ENCODE measurements at places on chromosomes 2 and 18.
A peak's percentile ranks its signal among the peaks of the same experiment; 100 is the strongest.

GRCh38 chr2:218276986-218277755 lies 6.9 kb downstream of the PNKD start:
- DNase-seq: no peak

DNA sequence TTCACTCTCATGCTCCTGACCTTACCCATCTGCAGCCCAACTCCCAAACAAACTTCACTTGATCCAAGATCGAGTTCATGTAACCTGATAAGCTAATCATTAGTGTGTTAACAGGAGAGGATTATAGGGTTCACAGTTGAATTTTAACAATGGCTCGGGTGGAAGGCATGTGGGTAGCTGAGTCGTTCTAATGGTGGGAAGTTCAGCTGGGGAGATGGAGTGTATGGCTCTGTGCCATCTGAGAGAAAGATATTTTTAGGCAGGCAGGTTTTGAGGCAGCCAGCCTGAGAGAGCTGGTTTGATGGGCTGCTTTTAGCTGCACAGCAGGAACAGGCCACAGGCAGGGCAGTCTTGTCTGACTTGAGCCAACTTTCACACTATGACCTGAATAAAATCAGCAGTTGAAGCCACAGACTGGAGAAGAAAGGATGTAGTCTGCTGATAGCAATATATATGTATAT lies 17.7 kb upstream of the NFE2L2 start:
- peak; percentile 85 for DNase-seq

DNA sequence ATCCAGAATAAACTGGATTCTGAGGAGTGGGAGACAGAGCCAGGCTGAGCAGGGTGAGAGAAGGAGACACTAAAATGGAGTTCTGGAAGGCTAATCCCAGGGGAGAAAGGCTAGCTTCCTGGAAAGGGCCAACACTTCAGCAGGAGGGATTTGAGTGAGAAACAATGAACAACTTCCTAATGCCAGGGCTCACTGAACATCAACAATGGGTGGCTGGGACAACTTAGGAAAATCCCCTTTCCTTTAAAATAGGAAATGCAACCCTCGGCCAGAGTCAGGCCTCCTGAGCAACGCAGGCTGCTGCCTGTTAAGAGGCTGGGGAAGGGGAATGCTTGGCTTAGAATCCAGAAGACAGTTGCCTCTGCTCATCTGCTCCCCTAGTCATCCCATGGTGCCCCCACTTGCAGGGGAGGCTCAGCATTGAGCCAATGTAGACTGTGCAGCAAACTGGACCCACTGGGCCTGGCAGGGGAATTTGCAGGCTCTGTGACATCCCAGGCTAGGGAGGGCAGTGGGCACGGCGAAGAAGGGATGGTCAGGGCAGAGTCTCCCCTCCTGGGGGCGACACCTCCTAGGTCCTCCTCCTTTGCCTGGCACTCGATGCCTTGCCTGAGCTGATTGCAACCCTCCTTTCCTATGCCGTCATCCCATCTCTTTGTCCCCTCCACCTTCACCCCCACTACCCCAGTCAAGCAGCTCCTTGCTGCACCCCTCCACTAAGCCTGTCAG lies 182.5 kb downstream of the TNS1 start:
- no peak for DNase-seq

GRCh38 chr2:190469771-190470170 lies 61.6 kb downstream of the MFSD6 start:
- peak; percentile 96 for DNase-seq

DNA sequence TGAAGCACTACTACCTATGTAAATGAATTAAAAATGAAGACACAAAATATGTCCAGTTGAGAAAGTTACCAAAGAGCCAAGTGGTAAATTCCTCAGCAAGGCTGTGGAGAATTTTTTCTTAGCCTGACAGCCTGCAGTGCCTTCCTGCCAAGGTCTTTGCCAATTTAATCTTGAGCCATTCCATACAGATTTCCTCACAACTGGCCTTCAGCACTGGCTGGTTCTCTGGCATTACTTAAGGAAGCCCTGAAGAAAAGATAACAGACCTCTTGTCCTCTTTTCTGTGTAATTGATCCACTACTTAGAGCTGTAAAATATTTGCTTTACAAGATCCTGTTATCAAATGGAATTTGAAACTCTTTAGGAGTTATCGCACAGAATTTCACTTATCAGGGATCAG lies 334.2 kb upstream of the LRRTM1 start:
- DNase-seq: no peak

GRCh38 chr2:9163306-9164111 lies 43.1 kb upstream of the ASAP2 start:
- no peak for DNase-seq

- peak; percentile 32 for DNase-seq
Measured at GRCh38 chr2:186256540-186256939, 229.5 kb upstream of the ZC3H15 start.

DNA sequence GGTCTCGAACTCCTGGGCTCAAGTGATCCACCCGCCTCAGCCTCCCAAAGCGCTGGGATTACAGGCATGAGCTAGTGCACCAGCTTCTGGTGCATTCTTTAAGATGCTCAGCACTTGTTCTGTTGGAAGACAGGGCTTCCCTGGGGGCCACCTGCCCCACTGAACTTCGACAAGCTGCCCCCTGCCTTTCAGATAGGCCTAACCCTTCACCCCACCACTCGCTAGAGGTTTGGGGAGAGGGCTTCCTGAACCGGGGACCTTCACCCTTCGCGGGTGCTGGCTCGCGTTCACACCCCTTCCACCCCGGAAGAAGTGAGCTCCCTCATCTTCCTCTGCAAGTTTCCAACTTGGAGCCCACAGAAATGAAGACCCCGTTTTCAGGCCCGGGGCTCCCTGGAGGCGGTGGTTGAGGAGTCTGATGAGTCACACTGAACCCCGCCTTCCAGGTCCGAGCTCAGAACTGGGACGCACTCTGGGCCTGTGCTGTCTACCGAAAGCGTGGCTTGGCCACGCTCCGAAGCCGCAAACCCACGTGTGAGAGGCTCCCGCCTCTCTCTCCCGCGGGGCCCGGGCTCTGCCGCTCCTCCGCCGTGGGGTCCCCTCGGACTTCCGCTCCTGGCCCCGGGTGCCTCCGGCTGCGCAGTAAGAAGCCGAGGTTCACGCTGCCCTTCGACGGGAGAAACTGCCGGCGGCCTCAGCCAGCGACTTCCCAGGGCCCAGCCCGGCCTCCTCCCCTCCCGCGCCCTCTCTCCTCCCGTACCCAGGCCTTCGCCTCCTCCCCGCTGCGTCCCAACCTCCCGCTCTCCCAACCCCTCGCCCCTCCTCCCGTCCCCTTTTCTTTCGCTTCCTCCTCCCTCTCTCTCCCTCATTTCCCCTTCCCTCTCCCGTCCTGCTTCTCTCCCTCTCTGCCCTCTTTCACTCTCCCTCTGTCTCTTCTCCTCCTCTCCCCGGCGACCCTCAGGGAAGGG lies 47.5 kb upstream of the SP3 start:
- DNase-seq: no peak

DNA sequence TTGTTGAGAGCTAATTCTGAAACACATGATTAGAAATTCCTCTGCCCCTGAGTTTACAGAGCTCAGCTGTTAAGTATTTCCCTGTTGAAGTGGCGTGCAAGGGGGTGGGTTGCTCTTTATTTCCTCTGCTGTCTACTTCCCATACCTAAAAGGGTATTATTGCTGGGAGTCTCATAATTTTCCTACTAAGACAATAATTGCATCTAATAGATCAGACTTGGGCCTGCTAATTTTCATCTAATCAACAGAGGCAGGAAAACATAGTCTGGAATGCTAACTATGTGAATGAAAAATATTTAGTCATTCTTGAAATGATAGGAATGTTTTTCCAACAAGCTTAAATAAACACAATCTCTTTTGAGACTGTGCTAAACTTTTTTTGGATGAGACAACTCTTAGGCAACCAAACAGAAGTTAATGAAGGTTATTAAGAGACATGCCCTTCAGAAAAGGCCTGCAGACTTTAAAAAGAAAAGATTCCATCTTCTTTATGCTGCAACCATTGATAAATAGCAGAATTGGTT lies 111.4 kb downstream of the FEZ2 start:
- DNase-seq: no peak

DNA sequence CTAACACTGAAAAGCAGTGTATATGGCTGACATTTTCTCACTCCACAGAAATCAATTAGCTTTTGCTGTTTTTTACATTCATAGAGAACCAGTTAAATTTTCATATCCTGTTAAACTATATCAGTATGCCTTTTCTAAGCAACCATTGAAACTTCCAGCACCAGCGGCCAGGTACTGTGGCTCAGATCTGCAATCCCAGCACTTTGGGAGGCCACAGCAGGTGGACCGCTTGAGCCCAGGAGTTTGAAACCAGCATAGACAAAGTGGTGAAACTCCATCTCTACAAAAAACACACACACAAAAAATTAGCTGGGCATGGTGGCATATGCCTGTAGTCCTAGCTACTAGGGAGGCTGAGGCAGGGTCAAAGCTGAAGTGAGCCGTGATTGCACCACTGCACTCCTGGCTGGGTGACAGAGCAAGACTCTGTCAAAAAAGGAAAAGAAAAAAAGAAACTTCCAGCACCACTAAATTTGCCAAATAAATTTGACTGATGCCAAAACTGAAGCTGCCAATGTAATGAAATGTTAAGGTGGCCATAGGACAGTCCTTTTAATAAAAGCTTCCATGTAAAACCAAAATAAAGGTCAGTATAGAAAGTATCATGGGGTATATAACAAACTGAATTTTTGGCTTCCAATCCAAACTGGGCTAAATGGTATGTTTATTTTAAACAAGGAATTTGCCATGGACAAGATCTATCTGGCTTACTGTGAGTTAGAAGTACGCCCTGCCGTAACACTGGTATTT lies 3.5 kb downstream of the SFT2D3 start:
- DNase-seq: no peak

DNA sequence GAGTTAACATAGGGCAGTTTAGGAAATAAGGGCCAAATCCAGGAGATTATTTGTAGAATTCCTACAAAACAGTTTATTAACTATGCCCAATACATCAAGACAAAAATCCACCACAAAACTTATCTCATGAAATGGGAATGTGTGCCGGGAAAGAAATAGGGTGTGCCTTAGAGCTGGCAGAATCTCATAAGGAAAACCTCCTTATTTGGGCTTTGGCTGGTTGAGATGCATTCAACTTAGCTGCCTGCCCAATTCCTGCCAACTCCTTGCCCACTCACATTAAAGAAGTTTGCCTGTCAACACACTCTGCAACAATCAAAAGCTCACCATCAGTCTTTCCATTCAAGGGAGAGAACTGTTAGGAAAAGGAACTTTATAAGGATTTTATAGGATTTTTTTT lies 500.6 kb downstream of the SATB2 start:
- DNase-seq: no peak

GRCh38 chr2:202043475-202043874 lies 9.8 kb downstream of the FZD7 start:
- no peak for DNase-seq

- DNase-seq: no peak
Measured at GRCh38 chr2:88334418-88334817, 118.1 kb downstream of the FOXI3 start.

- no peak for DNase-seq
Measured at GRCh38 chr2:38560092-38560491, 42.6 kb downstream of the HNRNPLL start.

DNA sequence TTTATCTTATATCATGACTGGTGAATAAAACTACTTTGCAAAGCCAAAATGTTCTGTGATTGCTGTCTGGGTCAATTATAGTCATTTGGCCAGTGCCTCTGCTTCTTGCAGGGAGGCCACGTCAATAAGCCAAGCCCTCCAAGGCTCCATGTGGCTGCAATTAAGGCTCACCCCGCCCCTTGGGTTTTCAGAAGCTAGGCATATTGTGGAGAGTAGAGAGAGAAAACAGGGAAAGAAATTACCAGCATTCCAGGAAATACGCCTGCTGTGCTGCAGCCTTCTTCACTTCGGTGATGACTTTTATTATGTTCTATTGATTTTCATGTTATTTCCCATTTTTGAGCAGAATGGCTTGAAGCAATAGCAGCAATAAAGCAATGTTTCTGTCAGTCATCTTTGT lies 319.7 kb downstream of the SOX11 start:
- no peak for DNase-seq

- DNase-seq: no peak
Measured at GRCh38 chr2:64905338-64906024, 83.7 kb upstream of the SLC1A4 start.

DNA sequence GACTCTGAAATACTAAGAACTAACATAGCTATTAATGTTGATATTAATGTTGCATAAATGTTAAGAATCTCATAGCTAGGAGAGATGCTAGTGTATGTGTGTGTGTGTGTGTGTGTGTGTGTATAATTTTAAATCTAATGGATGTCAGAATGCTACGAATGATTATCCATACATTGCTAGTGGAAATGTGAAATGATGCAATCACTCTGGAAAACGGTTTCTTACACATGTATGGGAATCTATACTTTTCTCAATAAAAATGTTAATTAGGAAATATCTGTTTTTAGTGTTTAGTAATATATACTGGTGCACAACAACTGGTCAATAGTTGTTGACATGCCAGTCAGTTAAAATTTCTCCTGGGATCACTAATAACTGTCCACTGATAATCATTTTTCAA lies 908.8 kb upstream of the POU3F3 start:
- no peak for DNase-seq

- DNase-seq: no peak
Measured at GRCh38 chr18:57455576-57456129, 20.5 kb downstream of the ONECUT2 start.

- DNase-seq: no peak
Measured at GRCh38 chr2:83823229-83823628, 635.9 kb downstream of the SUCLG1 start.

DNA sequence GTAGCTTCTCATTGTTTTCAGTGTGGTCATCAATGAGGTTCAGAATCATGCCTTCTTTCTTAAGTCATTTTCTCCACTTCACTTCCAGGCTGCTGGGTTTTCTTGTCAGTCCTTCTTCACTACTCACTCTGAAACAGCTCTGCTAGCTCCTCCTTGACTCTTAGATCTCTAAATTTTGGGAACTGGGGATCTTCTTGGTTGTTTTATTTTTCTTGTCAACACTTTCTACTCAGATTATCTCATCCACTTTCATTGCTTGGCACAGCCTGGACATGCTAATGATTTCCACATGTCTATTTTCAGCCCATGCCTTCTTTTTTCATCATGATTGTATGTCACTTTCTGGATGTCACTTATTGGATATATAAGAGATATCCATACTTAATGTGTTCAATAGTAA lies 517.8 kb upstream of the DSEL start:
- DNase-seq: no peak

- DNase-seq: no peak
Measured at GRCh38 chr2:40962026-40962425, 510.1 kb upstream of the SLC8A1 start.

- no peak for DNase-seq
Measured at GRCh38 chr2:217944923-217945322, 57.9 kb downstream of the TNS1 start.
